ENCODE measurements at places on chromosomes 3 and 15.

DNA sequence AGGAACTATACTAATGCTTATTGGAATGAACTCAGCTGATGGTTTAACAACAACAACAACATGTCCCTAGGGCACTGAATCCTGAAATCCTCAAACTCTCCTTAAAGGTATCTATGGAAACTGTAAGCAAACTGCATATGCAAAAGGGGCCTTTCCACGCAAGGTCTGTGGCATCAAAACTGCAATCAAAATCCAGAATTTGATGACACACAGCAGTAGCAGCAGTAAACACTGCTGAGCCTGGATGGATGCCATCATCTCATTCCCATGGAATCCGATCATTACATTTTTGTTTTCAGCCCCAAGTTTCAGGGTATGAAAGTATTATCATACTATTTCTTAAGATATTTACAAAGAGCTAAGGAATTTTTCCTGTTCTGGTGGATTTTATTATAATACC, 399.7 kb downstream of the VPS13C start:
- no peak for DNase-seq

DNA sequence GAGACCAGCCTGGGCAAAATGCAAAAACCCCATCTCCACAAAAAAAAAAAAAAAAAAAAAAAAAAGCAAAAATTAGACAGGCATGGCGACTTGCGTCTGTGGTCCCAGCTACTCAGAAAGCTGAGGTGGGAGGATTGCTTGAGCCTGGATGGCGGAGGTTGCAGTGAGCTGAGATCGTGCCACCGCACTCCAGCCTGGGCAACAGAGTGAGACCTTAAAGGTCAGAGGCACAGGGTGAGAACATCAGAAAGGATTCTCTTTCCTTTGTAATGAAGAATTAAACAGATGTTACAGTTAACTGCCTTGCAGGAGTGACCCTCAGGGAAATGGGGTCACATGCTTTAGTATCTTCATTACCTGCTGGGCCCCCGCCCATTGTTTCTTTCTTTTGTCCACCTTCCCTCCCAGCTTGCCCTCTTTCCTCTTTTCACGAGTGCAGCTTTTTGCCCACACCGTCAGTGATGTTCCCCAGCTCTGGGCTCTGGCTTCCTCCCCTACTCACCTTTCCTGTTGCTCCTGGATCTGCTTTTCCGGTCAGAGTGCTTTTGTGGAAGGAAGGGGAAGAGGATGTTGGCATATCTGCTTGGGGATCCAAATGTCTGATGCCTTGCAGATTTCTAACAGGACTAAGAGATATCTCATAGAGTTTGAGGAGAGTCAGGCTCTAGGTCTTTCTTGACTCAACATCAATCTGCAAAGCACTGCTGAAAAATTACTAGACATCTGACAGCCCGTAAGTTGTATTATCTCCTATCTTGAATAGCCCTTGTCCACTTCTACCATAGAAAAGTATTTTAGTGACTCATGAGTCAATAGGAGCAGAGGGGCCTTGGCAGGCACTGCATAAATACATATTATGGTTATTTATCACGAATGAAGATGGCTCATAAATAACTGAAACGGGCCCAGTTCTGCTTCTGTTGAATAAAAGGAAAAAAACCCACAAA, 35.6 kb upstream of the NDUFB4 start:
- DNase-seq: no peak

DNA sequence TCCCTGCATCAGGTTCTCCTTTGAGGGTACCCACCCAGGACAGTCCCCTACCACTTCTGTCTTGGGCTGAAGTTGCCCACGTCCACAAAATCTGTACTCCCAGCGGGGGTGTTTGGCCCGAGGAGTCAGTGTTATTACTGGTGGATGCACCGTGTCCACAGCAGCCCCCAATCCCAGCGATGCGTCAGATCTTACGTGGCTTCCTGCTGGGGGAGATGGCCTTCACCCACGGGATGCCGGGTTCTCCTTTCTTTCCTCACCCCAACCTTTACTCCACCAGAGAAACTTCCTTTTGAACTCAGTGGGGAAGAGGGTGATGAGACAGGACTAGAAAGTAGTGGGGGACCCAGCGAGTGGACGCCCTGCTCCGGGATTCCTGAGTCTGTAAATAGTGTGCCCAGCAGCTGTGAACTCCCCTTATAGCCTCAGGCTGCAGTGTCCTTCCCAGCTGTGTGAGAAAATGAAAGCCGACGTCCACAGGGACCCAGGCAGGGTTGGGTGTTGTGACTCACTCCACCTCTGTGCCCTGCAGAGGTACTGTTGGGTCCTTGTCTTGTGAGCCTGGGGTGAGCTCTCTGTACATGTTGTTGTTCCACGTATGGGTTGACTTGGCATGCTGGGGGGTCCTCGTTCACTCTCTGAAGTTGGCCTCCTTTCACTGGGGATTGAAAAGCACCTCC, 31.5 kb downstream of the CRTAP start:
- no peak for DNase-seq

- no peak for DNase-seq
Measured at GRCh38 chr3:149816986-149817385, 4.0 kb downstream of the RNF13 start.

DNA sequence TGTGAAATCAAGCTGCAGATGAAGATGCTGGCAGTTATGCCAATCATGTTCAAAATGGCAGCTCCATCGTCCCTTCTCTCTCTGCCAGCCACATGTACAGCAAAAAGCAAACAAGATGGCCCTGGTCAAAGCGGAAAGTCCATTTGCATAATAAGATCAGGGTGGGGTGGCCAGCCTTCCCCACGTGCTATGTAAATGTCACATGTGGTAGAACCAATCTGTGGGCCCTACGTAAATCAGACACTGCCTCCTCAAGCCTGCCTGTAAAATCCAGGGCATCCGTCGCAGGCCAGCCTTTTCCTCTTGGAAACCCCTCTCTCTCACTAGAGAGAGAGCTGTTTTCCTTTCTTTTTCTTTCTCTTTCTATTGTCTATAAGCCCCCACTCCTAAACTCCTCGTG, 243.5 kb upstream of the KBTBD8 start:
- DNase-seq: no peak

All from stimulated activated CD8-positive, alpha-beta memory T cell treated with anti-CD3 and anti-CD28 coated beads, Interleukin-15, amount 100 ng/mL, for 24 hours (primary cell).